Activated T-helper 1 cell treated with anti-CD3 and anti-CD28 coated beads, Interleukin-12 subunit alpha, Interleukin-12 subunit beta, Interleukin-2, Interleukin-4 antibody, amounts not matched to agents 30 ng/mL and 10 ng/mL and 1 ng/mL, durations not matched to agents 14 hours and 24 hours and 36 hours (primary cell): ENCODE measurements at places on chromosomes 11 and 22. TPM values are rescaled to one million over a fixed set of nuclear protein-coding genes. Genes with fewer than 3 reads are reported as not detected.

Gene PLAAT2
- not detected in 2 replicates for total RNA-seq

Gene RAB39A
- total RNA-seq: not detected in 2 replicates

Gene VSIG10L2
- total RNA-seq: not detected in 2 replicates

DNA sequence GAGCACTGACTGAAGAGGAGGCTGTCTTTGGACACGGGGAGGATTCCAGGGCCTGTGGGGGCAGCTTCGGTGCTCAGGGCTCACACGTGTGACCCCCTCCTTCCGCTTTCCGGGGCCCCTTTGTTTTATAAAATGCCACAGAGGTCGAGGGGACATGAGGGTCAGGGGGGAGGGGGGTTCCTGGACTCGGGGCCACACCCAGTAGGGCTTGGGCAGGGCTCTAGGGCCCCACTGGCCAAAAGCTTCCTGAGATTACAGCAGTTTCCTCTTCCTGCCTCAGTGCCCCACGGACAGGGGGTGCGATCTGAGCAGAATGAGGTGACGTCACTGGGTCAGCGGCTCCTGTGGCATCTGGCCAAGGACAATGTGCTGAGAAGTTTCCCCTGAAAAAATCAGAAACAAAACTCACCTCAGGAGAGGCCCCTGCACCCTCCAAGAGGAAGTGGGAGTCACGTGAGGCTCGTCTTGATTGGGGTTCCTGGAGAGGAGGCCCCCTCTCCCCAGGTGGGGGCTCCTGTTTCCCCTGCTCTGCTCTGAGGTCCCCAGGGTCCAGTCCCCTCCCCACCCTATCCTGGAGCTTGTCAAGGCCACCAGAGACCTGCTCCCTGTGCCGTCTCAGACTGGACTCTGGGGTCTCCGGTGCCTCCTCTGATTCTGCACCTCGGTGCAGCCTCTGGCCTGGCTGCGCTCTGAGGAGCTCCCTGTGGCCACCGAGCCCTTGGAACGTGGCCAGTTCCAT lies 6.4 kb upstream of the IFITM3 start:
- H3K27me3 ChIP-seq: no peaks in the 10 kb centered on the region
- peak overlapping the region; percentile 89 for H3K27ac ChIP-seq
- DNase-seq: no peak

DNA sequence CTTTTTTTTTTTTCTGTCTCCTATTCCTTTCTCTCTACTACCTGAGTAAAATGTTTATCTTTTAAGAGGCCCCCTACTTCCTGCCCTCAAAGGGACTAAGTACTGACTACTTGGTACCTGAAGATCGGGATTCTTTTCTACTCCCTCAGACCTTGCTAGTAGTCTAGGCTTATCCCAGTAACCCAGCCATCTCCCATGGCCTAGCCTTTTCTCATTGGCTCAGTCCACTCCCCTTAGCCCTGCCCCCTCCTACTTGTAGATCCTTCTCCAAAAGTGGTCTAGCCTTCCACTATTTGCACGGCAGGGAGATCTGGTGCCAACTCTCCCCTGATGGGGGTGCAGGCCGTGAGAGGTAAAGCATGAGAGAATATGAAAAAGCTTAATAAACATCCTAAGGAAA lies 133.7 kb downstream of the RCN1 start:
- DNase-seq: no peak
- H3K27ac ChIP-seq: no peak overlapping the region
- peaks cover 2% of the 10 kb centered on the region for H3K27me3 ChIP-seq
- H3K4me3 ChIP-seq: no peak overlapping the region
- no peaks in the 10 kb centered on the region for H3K4me1 ChIP-seq
- H3K36me3 ChIP-seq: no peaks in the 10 kb centered on the region

GRCh38 chr11:123161376-123162030 lies 33.5 kb downstream of the CLMP start:
- peaks cover 10% of the 10 kb centered on the region for H3K4me1 ChIP-seq
- no peak overlapping the region for H3K4me3 ChIP-seq
- H3K27me3 ChIP-seq: peaks cover 10% of the 10 kb centered on the region

GRCh38 chr11:68471360-68472340 lies 11.1 kb downstream of the PPP6R3 start:
- H3K4me1 ChIP-seq: peaks cover 75% of the 10 kb centered on the region
- peaks cover 30% of the 10 kb centered on the region for H3K36me3 ChIP-seq
- H3K27ac ChIP-seq: peak overlapping the region; percentile 77
- peak; percentile 56 for DNase-seq
- H3K4me3 ChIP-seq: peak overlapping the region; percentile 71
